ENCODE measurements at places on chromosomes 2 and 18.

GRCh38 chr2:14978845-14979244 lies 346.3 kb downstream of the LRATD1 start:
- no peak overlapping the region for H3K4me3 ChIP-seq
- DNase-seq, result no peak
- no peak overlapping the region for H3K27ac ChIP-seq
- H3K36me3 ChIP-seq, result no peaks in the 10 kb centered on the region

DNA sequence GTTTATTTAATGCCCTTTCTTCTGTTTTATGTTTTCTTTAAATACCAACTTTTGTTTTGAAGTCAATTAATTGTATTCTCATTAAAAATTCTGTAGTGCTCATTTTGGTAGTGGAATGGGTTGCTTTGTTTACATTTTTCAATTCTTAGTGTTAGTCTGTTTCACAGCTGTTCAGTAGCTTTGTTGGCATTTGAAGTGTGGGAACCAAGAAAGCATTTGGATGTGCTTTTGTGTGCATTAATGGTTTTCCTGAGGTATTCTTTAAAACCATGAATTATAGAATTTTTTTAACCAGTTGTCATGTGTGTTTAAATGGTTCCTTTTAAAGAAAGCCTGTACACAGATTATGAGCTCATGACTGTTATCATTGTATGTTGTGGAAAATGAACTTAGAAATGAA lies 19.7 kb downstream of the MIB1 start:
- H3K27ac ChIP-seq, result no peak overlapping the region
- DNase-seq, result no peak
- peaks cover 10% of the 10 kb centered on the region for H3K4me1 ChIP-seq
- no peaks in the 10 kb centered on the region for H3K27me3 ChIP-seq

DNA sequence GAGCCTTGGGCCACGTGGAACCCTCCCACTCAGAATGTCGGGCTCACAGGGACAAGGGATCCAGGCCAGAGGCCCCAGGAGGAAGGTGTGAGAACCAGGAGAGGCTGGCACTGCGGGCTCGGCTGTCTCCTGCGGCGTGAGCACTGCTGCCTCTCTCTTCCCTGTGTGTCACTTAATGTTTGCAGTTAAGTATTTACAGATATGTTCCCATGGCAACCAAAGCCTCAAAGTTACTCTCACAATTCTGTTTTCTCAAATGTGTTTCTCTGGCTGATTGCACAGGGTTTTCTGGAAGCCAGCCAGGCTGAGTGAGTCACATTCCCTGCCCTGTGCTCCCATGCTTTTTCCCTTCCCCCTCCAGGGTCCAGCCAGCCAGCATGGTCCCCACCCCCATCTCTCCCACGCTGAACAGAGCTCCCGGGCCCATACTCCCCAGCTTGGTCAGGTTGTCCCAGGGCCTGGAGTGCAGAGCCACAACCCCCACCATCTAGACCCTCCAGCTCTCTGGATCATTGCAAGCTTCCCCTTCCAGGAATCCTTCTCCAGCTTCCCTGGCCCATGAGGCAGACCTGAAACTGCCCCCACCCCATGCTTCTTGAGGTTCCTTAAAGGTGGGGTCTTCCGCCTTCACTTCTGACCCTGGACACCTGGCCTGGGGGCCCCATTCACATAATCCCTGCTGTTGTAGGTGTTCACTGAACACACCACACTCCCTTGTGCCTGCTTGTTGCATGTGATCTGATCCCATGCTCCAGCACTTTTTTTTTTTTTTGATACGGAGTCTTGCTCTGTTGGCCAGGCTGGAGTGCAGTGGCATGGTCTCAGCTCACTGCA lies 265.9 kb downstream of the CELF4 start:
- no peaks in the 10 kb centered on the region for H3K36me3 ChIP-seq
- peak; percentile 80 for DNase-seq
- peaks cover 14% of the 10 kb centered on the region for H3K4me1 ChIP-seq
- no peak overlapping the region for H3K4me3 ChIP-seq
- no peaks in the 10 kb centered on the region for H3K27me3 ChIP-seq

GRCh38 chr2:149422337-149422990 lies 92.1 kb downstream of the LYPD6 start:
- H3K36me3 ChIP-seq, result no peaks in the 10 kb centered on the region
- no peak overlapping the region for H3K27ac ChIP-seq
- H3K27me3 ChIP-seq, result no peaks in the 10 kb centered on the region
- H3K4me1 ChIP-seq, result no peaks in the 10 kb centered on the region
- no peak for DNase-seq

Measured in suprapubic skin (tissue), 4 donors.